ENCODE measurements at places on chromosomes 12 and 14.

GRCh38 chr12:22046090-22046967 is at the start of gene CMAS:
TSS of gene CMAS (plus strand) at chr12:22046218. CDS start at chr12:22046304, 86 bp downstream.
- DNase-seq = peak; percentile 61

- no peak for DNase-seq
These were observed 15.4 kb downstream of the SLC6A13 start for GRCh38 chr12:247271-247670.

DNA sequence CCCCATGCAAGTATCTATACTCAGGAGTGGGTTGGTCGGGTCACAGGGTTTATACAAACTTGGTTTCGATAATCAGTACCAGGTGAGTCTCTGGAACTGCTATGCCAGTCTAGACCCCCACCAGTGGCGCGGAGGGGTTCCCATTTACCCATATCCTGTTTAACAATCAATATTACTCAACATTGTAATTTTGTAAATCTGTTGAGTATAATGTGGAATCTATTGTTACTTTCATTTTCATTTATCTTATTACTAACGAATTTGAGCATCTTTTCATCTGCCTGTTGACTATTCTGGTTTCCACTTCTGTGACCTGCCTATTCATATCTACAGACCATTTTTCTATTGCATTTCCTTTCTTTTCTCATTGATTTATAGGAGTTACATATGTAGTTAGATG is 275.2 kb upstream of the CRY1 start:
- DNase-seq = no peak

DNA sequence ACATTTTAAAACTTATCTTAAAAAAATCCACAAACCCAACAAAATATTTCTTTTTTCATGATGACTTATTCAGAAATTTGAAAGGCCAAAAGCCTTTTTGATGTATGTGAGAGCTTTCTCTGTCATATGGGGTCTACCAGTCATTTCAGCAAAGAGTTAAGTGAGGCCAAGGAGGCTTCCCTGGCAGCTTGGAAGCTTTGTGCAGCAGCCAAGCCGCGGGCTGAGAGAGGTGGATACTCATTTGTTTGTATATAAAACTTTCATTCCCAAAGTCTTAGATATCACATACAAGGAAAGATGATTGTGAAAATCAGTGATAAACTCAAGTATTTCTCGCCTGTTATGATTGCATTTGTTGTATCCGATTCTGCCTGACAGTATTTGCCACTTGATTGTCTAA is 48.5 kb upstream of the RNU6-8 start:
- no peak for DNase-seq

DNA sequence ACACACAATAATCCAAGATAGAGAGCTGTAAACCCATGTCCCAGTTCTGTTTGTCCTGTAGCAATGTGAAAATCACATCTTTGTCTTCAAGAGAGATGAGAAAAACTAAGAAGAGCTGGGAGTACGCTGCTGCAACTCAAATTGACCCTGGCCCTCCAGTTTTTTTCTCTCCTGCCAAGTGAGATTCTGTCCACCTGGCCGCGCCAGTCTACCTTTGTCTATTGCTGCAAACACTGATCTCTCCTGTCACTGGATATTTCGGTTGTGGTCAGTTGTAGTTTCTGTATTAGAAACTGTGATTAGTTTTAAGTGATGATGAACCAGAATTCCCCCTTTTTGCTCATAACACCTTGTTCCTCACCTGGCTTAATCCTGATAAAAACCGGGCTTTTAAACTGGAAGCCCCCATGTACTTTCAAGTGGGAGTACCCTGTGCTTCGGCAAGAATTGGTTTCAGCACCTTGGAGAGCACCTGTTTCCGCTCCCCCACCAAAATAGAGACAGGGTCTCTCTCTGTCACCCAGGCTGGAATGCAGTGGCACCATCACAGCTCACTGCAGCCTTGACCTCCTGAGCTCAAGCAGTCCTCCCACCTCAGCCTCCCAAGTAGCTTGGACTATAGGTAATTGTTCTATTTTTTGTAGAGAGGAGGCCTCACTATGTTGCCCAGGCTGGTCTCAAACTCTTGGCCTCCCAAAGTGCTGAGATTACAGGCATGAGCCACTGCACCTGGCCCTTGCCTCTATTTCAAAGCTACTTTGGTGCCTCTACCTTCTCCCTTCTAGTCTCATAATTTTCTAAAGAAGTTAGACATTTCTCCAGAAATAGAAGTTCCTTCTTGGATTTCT is 156.8 kb downstream of the PHETA1 start:
- DNase-seq = no peak

DNA sequence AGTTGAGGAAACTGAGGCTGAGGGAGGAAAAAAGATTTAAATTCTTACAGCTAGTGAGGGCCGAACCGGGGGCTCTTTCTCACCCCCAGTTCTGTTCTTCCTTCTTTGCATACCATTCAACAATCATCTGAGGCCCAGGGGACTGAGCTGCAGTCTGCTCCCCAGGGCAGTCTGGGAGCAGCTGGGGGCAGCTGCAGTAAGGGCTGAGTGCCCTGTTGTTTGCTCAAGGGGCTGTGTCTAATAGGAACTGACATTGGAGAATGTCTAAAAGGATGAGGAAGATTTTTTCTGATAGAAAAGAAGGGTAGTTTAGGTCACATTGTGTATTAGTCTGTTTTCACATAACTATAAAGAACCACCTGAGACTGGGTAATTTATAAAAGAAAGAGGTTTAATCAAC is 42.2 kb downstream of the SLC17A8 start:
- DNase-seq = no peak

- no peak for DNase-seq
These were observed 72.6 kb downstream of the SLC2A13 start for GRCh38 chr12:40033242-40033630.

DNA sequence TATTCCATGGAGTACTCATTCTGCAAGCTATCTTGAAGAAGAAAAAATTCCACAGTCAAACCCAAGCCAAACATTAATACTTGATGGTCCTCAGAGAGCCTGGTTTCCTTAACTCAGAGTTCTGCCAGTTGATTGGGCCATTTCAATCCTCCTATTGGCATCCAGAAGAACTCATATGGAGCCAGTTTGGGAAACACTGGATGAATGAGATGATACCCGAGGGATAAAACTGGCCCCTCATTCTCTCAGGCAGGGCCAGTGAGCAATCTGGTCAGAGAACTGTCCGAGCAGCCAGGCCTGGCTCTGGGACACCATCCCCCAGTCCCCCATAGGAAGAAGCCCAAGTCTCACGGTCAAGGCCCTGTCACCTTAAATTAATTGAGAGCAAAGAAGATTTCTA is 48.8 kb downstream of the NUAK1 start:
- no peak for DNase-seq

DNA sequence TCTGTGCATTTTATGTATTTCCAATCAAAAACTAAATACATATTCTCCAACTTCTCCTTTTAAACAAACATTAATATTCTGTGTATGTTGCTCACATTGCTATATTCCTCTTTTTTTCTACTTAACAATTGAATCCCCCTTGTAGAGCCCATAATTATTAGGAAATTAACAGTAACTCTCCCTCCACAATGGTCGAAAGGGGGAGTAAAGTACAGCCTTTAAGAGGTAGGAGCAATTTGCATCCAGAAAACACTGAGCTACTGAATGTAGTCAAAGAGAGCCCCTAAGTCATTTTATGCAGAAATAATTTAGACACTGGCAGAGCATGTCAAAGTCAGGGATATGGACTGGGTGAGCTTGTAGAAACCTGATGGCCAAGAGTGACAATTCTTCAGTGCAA is 57.2 kb upstream of the SCN8A start:
- DNase-seq = no peak

- DNase-seq = peak; percentile 95
These were observed 1.2 kb downstream of the CRY1 start for GRCh38 chr12:107091989-107092641.

GRCh38 chr12:91098941-91099340 is 12.4 kb downstream of the LUM start:
- DNase-seq = peak; percentile 37

DNA sequence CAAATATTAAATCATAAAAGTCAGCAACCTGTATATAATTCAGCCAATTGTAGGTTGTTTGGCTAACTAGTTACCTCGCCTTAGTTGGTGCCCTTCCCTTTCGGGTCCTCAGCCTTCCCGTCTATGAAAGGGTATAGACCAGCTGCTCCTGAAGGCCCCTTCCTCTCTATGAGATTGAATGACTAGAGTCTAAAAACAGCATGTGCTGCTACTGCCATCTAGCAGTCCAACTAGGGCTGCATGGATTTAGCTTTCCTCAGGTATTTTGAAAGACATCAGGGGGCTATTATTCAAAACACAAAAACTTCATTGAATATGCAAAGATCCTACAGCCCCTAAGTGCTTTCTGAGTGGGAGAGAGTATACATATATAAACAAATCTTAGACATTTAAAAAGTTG is 37.0 kb upstream of the TMEM263 start:
- DNase-seq = no peak

DNA sequence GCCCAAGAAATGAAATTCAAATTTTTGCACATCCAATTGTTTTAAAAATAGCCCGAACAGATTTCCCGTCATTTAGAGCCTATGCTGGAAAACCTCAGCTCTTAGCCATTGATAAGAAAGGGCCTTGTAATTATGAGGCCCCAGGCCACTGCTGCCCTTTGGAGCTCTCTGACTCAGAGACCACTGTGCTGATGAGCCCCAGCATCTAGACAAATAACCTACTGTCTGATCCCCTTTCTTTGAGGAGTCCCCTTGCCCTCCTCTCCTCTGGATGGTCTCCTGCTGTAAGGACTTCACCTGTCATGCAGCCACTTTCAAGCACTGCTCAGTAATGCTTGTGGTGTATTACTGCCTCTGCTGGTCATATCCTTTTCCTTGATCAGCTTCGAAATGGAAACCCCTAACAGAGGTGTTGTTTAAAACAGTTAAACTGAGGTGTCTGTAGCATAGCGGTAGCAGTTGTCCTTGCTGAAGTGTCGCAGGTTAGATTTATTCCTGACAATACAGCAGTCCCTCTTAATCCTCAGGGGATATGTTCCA is 159.9 kb upstream of the SRRM4 start:
- no peak for DNase-seq

DNA sequence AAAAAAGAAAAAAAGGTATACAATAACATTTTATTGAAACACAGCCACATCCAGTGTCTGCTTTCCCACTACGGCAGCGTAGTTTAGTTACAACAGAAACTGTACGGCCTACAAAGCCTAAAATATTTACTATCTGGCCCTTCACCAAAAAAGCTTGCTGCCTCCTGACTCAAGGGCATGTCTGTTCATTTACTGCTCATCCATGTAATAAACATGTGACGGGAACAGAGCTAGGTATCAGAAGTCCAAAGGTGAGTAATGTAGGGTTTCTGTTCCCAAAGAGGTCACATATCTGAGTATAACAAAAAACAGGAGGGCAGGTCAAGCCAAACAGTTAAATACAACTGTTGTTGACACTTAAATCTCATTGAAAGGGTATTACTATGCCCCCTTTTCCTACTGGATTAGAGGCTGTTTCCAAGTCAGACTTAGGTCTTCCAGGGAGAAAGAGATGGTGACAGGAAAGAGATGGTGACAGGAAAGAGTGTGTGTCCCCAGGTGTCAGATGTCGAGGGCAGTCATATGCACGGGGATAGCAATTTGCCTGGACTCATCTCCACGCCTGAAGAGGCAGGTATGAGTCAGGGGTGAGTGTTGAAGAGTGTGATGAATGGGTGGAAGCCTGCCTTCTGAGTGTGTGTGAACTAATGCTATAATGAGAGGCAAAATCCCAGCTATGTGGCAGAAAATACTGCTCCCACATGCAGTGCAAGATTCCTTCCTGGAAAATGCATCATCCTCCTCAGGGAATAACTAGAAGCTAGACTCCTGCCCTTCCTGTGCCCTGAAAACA is 77.7 kb downstream of the MAP3K9 start:
- peak; percentile 19 for DNase-seq

DNA sequence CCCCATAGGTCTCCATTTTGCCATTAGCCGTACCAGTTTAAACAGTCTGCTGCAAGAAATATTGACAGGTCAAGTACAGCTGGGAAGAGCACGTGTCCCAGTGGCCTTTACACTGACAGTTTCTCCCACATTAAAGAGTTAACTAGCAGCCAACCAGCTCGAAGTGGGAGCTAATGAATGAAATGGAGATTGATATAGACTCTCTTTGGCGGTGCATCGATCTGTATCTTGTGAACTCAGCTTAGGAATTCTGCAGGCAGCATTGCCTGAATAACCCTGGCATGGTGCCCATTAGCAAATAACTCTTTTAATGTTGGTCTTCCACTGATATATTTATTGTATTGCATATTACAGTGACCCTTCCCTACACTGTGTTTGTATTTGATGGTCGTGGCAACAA is 319.4 kb downstream of the EGLN3 start:
- DNase-seq = no peak

GRCh38 chr14:32534145-32534544 is 205.0 kb downstream of the AKAP6 start:
- no peak for DNase-seq

- no peak for DNase-seq
These were observed 409.2 kb upstream of the TMPO start for GRCh38 chr12:98106031-98106683.

GRCh38 chr12:129101404-129101803 is 248.1 kb downstream of the GLT1D1 start:
- DNase-seq = no peak

GRCh38 chr12:78183824-78184223 is 353.1 kb downstream of the NAV3 start:
- DNase-seq = no peak

DNA sequence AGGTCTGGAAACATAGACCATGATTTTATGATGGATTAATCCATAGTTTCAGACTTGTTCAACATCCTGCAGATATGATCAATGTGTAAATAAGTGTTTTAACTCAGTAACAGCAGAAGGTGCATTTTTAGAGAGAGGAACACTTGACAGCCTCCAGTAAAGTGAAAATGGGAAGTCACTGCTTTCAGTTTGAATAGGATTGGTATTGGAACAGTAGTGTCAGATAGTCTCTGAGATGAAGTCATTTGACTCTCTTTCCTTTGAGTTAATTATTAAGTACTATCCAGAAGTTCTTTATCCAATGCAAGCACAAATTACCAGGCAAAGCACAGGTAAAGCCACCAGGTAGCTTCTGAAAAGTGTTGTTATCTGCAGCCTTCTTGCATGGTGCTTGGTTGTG is 14.5 kb upstream of the NAV3 start:
- no peak for DNase-seq

GRCh38 chr14:21960636-21961035 is 287.0 kb upstream of the OR4E1 start:
- DNase-seq = no peak

DNA sequence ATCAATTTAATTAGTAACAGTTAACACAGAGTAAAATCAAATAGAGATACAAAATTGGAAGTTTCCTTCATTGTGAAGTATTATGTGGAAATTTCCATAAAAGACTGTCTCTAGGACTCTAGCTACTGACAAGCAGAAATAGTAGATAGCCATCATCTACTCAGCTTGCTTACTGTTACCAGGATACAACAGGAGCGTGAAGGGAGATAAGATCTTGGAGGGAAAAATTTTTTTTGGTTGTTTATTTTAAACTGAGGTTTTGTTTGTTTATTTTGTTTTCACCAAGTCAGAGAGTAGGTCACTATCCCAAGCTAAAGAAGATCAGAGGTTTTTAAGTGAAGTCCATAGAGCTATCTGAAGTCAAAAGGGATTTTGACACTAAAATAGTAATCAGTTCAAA is 861.3 kb upstream of the MGAT4C start:
- DNase-seq = peak; percentile 31

Measured in Caki2 (cell line).